ENCODE measurements at places on chromosomes 7 and 10. TPM values are rescaled to one million over a fixed set of nuclear protein-coding genes. Genes with fewer than 3 reads are reported as not detected.

CBX3 gene
- 122 TPM for total RNA-seq

DNA sequence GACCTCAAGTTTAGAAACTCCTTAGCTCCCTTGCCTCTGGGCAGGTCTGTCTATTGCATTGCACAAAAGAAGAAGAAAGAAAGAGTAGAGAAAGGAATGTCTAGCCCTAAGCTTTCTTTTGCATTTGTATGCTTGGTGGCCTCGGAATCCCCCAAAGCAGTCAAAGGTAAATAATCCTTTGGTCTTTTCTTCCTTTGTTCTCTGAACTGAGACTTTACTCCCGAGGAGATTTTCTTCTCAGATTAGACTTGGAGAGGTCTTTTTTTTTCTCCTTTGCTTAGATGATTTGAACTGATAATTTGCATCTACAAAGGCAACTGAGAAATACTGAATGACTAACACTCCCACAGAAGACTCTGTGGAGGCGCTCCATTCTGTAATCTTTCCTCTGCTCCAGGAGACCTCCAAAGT, 93.2 kb downstream of the AKR1D1 start:
- no peak for DNase-seq

- peak; percentile 2 for DNase-seq
Measured at GRCh38 chr10:31927565-31927883, 1.1 kb downstream of the ARHGAP12 start.

DNA sequence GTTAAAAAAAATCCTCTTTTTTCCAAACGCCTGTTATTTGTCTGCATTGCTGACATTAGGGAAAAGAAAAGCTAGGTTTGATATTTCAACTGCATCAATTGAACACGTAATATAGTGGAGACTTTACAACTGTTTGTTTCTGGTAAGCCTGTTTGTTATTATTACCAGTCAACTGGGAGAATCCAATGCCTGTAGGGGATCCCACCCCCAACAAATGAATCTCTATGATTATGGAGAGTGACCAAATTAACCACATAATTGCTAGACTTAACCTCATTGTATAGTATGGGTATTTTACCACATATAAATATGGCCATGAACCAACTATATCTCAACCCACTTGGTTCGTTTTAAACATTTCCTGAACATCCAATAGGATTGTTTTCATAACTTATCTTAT, 216.1 kb downstream of the TWIST1 start:
- no peak for DNase-seq

STEAP2 gene
- total RNA-seq = 10.6 TPM

PDE6C gene
- total RNA-seq = not detected

DNA sequence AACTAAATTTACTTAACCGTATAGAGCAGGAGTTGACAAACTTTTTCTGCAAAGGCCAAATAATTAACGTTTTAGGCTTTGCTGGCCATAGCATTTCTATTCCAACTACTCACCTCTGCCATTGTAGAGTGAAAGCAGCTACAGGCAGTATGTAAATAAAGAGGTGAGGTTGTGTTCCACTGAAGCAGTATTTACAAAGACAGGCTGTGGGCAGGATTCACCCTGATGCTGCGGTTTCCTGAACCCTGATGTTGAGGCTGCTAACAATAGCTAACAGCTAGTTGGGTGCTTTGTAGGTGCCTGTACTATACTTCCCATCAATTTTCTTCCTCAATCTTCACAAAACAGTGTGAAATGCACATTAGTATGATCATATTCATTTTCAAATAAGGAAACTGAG, 47.0 kb upstream of the LAMB1 start:
- no peak for DNase-seq

- no peak for DNase-seq
Measured at GRCh38 chr7:116426428-116427156, 72.9 kb upstream of the CAV2 start.

DNA sequence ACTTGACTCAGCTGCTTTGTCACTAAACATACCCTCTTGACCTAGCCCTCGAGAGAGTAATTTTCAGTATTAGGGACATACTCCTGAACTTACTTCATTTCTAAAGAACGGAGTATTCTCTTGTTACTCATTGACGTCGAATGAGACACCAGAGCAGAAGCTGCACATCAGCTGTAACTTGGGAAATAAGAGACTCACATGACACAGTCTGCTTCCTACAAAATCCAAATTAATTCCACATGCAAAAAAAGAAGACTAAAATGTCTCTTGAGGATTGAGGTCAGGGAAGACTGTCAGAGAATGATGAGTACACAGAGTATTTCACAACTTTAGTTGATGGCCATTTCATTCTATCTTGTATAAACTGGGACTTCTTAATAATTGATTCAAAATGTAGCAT, 114.7 kb upstream of the EGFR start:
- no peak for DNase-seq

- no peak for DNase-seq
Measured at GRCh38 chr10:129274748-129275474, 192.1 kb upstream of the MGMT start.

DNA sequence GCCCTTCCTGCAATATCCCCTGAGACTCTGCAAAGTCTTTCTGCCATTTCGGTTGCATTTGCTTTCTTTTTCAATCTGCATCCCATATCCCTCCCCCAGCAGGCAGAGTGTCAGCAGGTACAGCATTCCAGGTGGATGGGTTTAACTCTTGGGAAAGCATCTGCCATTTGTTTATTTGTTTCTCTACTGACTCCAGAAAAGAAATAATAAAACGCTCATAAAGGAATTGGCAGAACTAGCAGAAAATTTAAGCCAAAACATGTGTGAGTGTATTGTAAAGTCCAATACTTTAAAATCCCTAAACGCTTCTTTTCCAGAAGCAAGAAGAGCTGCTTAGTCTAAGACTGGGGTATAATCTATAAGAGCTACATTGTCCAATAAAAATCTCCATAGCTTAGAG, 393.8 kb downstream of the TNS3 start:
- DNase-seq = no peak

- DNase-seq = no peak
Measured at GRCh38 chr10:122293961-122294380, 22.9 kb downstream of the BTBD16 start.

DNA sequence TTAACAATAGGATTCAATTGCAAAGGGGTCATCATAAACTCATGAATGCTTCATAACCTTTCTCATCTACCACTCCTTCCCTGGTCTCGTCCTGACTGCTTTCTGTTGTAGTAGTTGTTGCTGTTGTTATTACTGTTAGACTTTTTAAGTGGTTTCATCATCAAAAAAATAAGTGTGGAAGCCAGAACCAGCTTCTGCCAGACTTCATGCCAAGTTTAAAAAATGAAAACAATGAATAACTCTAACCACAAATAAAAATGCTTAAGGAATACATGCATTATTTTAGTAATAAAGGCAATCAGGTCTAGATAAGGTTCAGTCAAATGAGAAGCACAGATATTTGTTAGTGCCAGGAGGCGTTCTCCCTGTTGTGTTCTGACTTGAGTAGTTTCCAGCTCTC, 85.4 kb downstream of the PCLO start:
- DNase-seq = no peak

DNA sequence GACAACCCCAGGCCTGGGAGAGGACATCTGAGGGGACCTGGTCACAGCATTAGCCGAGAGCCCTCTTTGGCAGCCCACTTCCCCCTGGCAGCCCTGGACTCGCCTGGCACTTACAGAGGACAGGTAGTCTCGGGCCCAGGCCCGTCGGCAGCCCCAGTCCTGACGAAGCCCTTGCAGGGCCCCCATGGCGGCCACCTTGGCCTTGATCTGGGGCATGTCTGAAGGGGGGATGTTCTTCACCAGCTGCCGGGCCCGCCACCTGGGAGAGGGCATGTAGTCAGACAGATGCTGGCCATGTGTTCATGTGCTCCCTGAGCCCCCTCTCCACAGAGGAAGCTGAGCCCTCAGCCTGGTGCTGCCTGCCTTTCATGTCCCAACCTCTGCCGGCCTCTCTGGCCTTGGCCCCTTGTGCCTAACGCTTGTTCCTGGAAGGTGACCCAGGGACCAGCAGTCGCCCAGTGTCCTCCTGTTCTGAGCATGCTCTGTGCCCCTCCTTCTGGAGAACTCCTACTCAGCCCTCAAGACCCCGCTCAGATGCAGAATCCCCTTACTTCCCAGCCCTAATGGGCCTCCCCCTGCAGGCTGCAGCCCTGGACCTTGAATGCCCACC, 13.9 kb downstream of the MYO1G start:
- no peak for DNase-seq

DNA sequence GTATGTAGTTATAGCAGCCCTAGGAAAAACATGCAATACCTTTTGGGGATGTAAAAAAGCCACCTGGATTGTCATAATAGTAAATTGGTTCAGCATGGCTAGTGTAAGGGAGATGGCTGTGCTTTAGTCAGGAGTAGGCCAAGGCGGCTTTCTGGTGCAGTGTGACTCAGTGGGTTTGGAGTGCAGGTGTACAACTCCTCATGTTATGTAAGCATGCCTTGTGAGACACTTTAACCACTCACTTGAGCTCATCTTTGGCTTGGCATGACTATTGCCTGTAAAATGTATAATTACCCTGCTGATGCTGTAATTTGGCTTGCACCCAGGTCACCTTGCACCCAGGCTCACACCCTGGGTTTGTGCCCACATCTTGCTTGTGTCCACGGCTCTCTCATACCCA, 239.2 kb upstream of the GLI3 start:
- no peak for DNase-seq

DNA sequence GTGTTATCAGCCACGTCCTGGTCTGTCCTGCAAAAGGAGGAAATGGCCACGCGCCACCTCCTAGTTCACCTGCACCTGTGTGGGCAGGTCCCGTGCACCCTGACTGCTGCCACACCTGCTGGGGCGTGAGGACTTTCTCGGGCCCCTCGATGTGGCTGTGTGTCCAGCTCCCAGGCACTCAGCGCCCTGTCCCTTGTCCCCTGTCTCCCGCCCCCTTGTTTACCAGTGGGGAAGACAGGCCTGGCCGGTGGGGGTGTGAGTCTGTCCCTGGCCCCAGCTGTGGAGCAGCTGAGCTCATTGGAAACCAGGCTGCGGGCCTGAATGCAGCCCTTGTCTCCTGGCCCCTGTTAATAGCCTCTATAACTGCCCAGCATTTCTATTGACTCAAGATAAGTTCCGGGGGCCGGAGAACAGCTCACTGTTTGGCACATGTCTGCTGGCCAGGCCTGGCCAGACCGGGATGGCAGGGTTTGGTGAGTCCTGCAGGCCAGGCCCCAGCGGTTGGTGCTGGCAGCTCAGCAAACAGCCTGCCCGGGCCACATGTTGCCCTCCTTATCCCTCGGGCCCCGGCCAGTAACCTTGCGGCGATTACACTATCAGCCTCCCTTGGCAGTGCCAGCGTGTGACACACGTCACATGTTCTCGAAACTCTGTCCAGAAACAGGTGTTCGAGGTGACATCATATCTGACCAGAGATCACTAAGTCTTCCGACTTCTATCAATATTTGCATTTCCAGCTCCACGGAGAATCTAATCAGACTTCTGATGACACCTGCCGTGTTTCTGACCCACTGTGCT, 52.1 kb downstream of the FOXL3 start:
- DNase-seq = no peak

- DNase-seq = no peak
Measured at GRCh38 chr10:6297951-6298381, 95.2 kb downstream of the PFKFB3 start.

GNG11 gene
- 5.1 TPM for total RNA-seq

LEP gene
- total RNA-seq = 0.09 TPM

GRCh38 chr7:19619122-19619521, 89.7 kb downstream of the POLR1F start:
- no peak for DNase-seq

DNA sequence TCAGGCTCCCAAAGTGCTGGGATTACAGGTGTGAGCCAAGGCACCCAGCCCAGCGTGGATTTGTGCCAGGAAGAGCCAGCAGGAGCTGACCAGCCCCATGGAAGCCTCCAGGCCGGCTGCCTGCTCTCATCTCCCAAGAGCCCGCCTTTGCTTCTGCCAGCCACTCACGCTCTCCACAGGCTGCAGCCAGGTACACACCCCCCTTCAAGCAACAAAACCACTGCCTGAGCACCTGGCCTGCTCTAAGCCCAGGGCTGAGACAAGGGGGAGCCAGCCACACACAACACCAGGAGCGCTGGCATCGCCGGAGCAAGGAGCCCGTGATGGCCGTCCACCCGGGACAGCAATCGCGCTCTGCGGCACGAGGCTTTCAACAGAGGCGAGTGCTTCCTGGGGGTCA, 34.5 kb downstream of the MAD1L1 start:
- no peak for DNase-seq

- no peak for DNase-seq
Measured at GRCh38 chr7:45992826-45993225, 71.8 kb upstream of the IGFBP3 start.

OSBPL3 gene
- 17.0 TPM for total RNA-seq

AGR3 gene
- not detected for total RNA-seq
